Hematopoietic multipotent progenitor cell treated with erythropoietin and hydrocortisone succinate and interleukin-3 and kit ligand, for 4 days (in vitro differentiated cells): ENCODE measurements at places on chromosomes 12 and 14.

- DNase-seq: no peak
These were observed 73.9 kb downstream of the RPS6KA5 start for GRCh38 chr14:90986510-90986909.

- DNase-seq: no peak
These were observed 51.3 kb downstream of the KCNA5 start for GRCh38 chr12:5094986-5095385.

- no peak for DNase-seq
These were observed 131.2 kb upstream of the C14orf180 start for GRCh38 chr14:104448321-104448720.

DNA sequence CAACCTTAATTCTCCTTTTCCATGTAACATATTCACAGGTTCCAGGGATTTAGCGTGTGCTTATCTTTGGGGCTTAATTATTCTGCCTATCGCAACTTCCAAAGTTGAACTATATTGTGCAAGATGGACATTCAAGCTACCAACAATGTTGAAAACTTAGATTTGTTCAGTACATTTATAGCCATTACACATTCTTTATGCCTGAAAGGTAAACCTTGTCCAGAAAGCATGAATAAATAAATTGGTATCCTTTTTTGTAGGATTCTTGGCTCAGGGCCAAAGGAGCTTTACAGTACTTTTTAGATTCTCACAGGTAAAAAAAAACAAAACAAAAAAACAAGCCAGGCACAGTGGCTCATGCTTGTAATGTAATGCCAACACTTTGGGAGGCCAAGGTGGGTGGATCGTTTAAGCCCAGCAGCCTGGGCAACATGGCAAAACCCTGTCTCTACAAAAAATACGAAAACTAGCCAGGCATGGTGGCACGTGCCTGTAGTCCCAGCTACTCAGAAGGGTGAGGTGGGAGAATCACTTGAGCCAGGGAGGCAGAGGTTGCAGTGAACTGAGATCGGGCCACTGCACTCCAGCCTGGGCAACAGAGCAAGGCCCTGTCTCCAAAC, 3.3 kb downstream of the C12orf56 start:
- DNase-seq: no peak

DNA sequence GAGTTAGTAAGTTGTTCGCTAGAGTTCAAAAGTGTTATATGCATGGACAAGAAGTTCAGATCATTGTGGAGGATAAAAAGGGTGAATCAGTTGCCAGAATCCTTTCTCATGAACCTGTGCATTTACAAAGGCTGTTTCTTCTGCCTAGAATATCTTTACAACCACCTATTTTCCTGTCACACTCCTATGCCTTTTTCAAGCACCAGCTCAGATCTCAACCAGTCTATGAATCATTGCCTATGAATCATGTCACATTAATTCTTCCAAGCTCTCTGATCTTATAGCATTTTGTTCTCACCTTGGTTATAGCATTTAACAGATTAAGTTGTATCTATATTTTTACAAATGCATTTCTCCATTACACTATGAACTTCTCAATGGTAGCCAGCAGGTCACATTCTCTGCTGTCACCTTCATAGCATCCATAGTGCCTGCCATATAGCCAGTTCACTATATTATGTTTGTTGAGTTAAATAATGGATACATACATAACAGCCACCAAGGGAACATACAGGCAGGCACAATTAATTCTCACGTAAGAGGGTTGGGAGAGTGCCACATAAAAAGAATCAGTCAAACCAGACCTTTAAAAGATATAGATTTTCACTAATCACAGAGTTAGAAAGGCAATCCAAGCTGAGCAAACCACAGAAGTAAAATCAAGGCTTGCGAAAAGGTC, 573.0 kb downstream of the FOXG1 start:
- no peak for DNase-seq

GRCh38 chr12:50190859-50191258, 23.7 kb upstream of the CERS5 start:
- no peak for DNase-seq

DNA sequence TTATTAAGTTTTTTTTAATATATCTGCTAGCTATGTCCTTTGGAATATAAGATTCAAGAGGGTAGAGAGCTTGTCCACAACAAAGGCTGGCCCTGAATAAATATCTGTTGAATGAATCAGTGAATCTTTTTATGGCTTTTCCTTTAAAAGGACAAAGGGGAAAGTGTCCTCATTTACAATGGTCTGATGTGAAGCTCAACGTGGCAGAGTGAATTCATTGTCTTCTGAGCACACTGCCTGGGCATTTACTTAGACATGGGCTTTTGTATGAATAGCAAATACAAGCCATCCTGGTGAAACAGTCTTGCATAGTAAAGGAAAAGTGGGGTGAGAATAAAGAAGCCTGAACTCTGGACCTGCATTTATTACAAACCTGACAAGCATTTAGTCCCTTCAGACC, 201.2 kb downstream of the NELL2 start:
- no peak for DNase-seq

GRCh38 chr12:100169345-100169744, 26.7 kb upstream of the BLTP3B start:
- no peak for DNase-seq

GRCh38 chr12:100808777-100809176, 14.2 kb downstream of the ANO4 start:
- DNase-seq: no peak

- no peak for DNase-seq
These were observed 52.6 kb upstream of the NID2 start for GRCh38 chr14:52121441-52121840.

GRCh38 chr12:64175254-64175945, 46.7 kb downstream of the KICS2 start:
- DNase-seq: peak; percentile 44

DNA sequence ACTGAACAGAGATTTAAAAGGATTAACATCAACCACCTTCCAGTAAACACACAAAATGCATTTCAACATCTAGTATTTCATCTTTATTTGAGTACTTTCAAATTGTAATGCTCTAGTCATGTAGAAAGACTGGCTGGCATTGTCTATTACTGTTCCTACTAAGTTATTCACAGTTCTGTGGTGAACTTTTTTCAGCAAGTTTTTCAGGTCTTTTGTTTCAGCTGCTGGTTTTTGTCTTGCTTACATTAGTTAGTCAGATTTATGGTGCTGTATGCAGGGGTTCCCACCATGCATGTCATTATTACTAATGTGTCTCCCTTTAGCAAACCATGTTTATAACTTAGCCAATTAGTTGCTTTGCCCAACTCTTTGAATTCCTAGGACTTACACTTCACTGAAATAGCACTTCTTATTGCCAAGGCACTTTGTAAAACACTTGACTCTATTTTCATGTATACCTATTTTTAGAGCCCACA, 253.4 kb upstream of the KITLG start:
- no peak for DNase-seq

GRCh38 chr12:132333766-132334165, 4.4 kb upstream of the GALNT9 start:
- DNase-seq: no peak

DNA sequence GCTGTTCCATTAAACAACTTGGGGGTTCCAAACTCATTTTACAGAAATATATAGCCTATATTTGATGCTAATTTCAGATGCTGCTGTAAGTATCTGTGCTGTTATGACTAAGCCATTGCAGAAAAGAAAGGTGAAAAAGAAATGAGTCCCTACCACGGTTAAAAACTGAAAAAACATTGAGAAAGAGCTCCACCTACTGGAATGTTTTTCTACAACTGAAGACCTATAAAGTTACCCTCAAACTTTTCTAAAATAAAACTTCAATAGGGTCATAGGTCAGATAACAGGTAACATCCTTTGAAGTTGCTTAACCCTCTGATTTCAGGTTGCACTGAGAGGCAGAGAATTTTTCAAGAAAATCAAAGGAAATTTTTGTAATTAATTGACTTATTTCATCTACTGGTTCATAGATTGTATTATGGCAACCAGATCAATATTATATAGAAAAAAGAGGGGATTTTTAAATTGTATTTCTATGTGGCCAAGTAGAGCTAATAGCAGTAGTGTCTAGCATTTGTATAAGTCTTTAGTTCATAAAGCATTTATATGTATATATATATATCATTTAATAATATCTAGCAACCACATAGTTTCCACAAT, 279.9 kb downstream of the RPS29 start:
- peak; percentile 56 for DNase-seq

- DNase-seq: peak; percentile 92
These were observed 47.3 kb upstream of the GTF2A1 start for GRCh38 chr14:81268016-81268416.

DNA sequence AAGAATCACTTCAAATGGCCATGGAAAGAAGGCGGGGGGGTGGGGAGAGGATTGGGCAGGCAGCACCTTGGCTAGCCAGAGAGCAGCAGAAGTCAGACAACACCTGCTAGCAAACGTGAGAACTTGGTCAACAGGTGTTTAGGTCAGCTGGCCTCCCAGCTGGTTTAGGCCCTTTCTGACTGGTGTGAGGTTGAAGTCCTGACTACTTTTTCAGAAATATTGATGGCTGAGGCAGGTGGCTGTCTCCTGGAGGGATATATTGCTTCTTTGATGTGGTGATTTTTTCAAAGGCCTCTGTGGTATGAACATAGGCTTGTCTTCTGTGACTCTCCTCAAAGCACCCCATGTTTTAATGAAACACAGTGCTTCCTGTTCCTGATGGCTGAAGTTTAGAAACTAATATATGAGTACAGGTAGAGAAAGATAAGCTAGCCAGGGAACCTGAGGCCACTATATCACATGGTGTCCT, 238.2 kb upstream of the SSTR1 start:
- DNase-seq: no peak

DNA sequence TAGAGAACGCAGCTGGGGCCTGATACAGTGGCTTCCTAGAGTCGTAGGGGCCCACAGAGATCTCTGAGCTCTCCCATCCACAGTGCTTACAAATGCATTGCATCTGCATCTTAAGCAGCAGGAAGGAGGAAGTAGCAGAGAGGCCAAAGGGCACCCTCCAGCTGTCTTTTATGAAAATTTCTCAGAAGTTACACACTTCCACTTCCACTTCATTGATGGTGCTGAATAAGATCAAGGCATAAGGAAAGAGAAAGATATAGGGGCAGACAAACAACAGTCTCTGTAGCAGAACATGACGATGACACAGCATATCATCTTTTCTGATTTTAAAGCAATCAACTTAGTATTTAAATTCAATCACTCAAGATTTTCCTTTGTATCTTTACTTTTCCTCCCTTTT, 51.6 kb upstream of the ABCC9 start:
- DNase-seq: peak; percentile 43

DNA sequence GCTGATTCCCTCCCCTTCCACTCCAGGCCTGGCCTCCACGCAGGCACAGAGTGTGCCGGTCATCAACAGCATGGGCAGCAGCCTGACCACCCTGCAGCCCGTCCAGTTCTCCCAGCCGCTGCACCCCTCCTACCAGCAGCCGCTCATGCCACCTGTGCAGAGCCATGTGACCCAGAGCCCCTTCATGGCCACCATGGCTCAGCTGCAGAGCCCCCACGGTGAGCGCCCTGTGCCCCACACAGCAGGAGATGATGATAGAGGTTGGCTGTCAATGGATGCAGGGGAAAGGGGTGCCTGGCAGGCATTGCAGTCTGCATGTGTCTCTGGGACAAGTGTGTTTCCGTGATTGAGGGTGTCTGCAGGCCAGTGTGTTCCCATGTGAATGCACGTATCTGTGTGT, 18.8 kb downstream of the C12orf43 start:
- no peak for DNase-seq

GRCh38 chr12:122505419-122506051, 4.8 kb upstream of the ZCCHC8 start:
- peak; percentile 36 for DNase-seq

DNA sequence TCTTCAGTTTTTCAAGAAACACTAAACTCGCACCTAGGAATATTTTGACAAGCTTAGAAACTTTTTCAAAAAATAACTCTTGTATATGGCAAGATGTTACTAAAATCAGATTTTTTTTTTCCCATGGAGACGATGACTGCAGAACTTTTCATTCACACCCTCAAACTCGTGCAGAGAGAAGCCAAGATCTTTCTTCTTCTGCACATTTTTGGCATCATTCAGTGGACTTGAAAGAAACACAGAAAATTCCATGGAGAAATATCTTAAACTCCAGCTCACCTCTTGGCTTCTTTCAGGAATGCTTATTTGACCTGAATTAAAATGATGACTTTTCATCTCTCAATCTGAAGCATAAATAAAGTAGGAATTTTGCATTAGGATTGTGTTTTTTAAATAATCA, 919.4 kb downstream of the NRXN3 start:
- DNase-seq: no peak

- DNase-seq: no peak
These were observed 94.3 kb upstream of the PDE3A start for GRCh38 chr12:20274008-20274407.

DNA sequence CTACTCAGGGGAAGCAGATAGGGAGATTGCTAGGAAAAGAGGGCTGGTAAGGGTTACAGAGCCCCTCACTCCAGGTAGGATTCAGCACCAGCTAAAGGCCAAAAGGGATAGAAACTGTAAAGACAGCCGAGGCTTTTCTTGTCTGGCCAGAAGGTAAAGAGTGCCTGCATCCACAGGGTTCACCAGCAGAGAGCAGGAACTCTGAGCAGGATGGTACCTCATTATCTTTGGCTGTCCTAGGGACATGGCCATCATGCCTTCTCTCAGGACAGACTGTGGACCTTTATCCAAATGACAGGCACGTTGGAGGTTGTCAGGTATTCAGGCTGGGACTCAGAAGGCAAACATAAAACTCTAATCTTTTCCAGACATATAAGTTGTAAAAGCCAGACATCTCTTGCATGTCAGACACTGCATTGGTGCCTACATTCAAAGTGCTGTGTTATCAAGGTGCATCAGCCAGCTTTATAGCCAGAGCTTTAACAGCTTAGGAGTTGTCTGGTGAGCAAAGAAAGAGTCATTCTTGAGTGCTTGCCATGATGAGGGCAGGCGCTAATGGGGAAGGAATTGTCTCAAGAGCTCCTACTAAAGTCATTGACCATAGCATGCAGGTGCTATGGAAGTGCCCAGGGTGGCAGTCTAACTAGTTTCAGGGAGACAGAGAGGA, 89.5 kb downstream of the PELI2 start:
- peak; percentile 47 for DNase-seq

DNA sequence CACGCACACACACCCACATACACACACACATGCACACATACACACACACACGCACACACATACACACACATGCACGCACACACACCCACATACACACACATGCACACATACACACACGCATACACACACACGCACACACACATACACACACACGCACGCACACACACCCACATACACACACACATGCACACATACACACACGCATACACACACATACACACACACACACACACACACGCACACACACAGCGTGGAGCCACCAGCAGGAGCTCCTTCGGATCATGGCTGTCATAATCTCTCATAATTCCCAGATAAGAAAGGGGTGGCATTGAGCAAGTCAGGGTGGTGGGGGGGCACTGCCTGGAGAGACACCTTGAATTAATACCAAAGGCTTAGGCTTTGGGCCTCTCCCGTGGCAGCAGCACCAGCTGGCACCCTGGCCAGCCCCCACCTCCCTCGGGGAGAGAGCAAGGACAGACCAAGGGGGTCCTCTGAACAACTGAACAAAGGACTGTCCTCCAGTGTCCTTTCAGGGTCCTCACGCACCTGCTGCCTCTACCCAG, 21.9 kb downstream of the ANO2 start:
- DNase-seq: no peak
